ENCODE measurements at places on chromosomes 2 and 18.
A peak's percentile ranks its signal among the peaks of the same experiment; 100 is the strongest.

- H3K4me1 ChIP-seq: no peaks in the 10 kb centered on the region
- no peak overlapping the region for H3K4me3 ChIP-seq
- H3K27me3 ChIP-seq: no peaks in the 10 kb centered on the region
Observed at GRCh38 chr2:16333681-16334080, 332.0 kb downstream of the CYRIA start.

DNA sequence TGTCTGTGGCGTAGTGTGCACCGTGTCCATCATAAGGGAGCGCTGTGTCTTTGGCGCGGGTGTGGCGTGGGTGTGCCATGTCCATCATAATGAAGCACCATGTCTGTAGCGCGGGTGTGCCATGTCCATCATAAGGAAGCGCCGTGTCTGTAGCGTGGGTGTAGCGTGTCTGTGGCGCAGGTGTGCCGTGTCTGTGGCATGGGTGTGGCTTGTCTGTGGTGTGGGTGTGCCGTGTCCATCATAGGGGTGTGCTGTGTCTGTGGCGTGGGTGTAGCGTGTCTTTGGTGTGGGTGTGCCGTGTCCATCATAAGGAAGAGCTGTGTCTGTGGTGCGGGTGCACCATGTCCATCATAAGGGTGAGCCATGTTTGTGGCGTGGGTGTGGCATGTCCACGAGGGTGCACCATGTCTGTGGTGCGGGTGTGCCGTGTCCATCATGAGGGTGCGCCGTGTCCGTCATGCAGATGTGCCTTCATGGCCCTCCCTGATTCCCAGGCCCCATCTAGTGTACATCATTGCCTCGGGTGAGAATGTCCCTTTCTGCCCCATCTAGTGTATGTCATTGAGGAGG, 275.0 kb downstream of the GBX2 start:
- H3K4me3 ChIP-seq: no peak overlapping the region
- no peaks in the 10 kb centered on the region for H3K27me3 ChIP-seq
- H3K4me1 ChIP-seq: no peaks in the 10 kb centered on the region
- no peaks in the 10 kb centered on the region for H3K36me3 ChIP-seq
- DNase-seq: no peak

- no peaks in the 10 kb centered on the region for H3K36me3 ChIP-seq
- H3K4me1 ChIP-seq: no peaks in the 10 kb centered on the region
- H3K4me3 ChIP-seq: no peak overlapping the region
- H3K27me3 ChIP-seq: no peaks in the 10 kb centered on the region
Observed at GRCh38 chr18:1663879-1664705, 759.4 kb downstream of the ADCYAP1 start.

DNA sequence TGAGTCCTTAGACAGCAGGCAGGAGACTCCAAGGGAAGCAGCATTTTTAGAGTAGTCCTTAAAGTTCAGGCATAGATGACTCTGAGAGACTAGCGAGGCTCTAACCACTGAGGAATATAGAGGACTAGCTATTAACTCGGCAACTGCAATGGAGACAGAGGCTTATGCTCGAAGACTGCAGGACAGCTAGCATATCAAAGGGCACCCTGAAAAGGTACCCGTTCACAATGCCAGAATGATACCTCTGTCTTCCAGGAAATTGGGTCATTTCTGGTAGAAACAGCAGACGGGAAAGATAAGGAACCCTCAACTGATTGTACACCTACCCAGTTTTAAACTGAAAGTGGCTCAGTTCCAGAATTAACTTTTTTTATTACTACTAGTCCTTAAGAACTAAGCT, 1204.0 kb upstream of the ZEB2 start:
- no peaks in the 10 kb centered on the region for H3K27me3 ChIP-seq
- DNase-seq: no peak
- H3K4me3 ChIP-seq: no peak overlapping the region
- H3K36me3 ChIP-seq: peaks cover 3% of the 10 kb centered on the region
- no peaks in the 10 kb centered on the region for H3K4me1 ChIP-seq
- no peak overlapping the region for H3K27ac ChIP-seq

DNA sequence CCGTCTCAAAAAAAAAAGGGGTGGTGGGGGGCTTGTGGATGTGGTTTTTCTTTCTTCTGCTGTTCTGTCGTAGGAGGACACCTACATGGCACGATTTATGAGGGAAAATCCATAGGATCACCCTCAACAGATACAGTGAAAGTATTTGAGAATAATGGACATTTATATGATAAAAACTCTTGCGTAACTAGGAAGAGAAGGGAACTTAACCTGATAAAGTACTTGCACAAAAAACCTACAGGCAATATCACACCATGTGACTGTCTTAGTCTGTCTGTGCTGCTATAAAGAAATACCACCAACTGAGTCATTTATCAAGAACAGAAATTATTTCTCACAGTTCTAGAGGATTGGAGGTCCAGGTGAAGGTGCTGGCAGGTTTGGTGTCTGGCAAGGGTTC, 21.8 kb upstream of the LAMA1 start:
- H3K36me3 ChIP-seq: no peaks in the 10 kb centered on the region
- H3K27ac ChIP-seq: no peak overlapping the region
- DNase-seq: no peak
- no peaks in the 10 kb centered on the region for H3K27me3 ChIP-seq

DNA sequence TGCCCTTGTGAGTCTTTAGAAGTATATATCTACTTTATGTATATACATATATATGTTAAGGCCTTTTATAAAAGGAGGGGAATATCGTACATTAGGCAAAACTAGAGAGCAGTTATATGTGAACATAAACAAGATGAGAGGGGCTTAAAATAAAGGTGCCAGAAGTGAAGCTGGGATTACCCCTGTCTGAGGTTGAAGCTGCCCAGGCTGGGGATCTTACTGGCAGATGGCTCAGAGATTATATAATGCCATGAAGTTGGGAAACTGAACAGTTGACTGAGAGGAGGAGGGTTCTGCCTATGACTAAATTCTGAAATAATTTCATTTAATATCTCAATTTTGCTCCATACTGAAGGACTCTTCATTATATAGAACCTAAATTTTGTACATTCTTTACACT, 6.0 kb downstream of the PNO1 start:
- H3K36me3 ChIP-seq: peaks cover 57% of the 10 kb centered on the region
- H3K4me3 ChIP-seq: no peak overlapping the region
- DNase-seq: no peak
- no peak overlapping the region for H3K27ac ChIP-seq

DNA sequence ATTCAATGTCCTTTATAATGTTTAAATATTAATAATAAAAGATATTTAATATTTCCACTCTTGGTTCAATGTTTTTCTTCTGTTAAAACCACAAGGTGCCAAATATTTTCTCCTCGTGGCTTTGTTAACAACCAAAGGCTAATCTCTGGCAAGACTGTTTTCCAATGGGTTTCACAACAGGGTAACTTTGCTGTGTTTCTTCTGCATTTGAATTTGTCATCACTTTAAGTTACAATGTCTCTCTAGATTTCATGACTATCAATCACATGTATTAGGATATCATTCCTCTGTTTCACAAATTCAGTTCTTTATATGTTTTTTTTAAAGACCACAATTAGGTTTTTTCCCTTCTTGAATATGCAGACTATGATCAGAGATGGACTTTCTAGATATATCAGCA, 469.8 kb upstream of the ACVR2A start:
- no peaks in the 10 kb centered on the region for H3K4me1 ChIP-seq
- H3K4me3 ChIP-seq: no peak overlapping the region
- DNase-seq: no peak

DNA sequence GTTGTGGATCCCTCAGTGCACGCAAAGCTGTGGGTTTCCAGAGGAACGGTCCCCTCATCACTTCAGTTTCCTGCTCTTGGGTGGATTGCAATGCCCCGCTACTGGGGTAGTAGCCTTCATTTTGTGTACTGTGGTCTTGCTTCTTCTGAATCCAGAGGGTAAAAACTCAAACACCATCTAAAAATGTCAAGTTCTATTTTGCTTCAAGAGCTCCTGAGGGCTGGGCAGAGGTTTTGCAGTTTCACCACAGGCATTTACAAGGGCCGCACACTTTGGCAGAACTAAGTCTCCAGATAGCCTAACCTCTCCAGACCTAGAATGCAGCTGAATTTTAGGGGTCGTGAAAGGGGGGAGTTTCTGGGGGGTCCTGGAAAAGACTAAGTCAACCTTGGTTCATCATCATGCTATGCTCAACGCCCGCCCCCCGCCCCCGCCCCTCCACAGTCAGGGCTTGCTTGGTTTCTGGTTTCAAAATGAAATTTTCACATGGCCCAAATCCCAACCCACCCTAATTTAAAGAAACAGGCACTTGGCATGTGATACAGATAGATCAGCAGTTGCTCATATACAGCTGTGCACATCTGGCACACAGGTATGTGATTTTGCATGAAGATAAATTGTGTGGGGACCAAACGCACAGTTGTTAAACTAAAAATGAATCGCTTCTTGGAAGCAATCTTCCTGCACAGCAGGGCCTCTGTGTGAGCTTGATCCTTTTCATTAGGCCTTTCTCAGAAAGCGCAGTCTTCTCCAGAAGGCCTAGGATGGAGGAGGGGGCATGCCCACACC, 329.6 kb downstream of the OSR1 start:
- H3K4me1 ChIP-seq: no peaks in the 10 kb centered on the region
- H3K27ac ChIP-seq: no peak overlapping the region
- no peak overlapping the region for H3K4me3 ChIP-seq
- H3K27me3 ChIP-seq: no peaks in the 10 kb centered on the region
- no peaks in the 10 kb centered on the region for H3K36me3 ChIP-seq

DNA sequence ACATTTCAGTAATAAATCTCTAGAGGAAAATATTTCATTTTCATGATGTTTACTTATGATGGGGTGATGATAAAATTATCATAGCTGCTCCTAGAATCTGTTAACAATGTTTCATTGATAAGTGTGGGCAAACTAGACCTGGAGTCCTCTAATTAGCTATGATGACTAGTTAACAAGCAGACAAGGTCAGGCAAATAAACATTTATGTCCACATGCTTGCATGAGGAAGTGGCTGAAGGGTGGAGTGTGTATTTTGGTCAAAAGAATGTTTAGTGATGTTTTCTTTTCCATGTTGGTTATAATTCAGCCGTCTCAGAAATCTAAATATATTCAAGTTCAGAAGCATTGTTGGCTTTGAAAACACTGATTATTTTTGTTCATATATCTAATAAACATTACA, 99.9 kb upstream of the FN1 start:
- no peak overlapping the region for H3K27ac ChIP-seq
- no peaks in the 10 kb centered on the region for H3K36me3 ChIP-seq
- H3K4me3 ChIP-seq: no peak overlapping the region
- DNase-seq: no peak

DNA sequence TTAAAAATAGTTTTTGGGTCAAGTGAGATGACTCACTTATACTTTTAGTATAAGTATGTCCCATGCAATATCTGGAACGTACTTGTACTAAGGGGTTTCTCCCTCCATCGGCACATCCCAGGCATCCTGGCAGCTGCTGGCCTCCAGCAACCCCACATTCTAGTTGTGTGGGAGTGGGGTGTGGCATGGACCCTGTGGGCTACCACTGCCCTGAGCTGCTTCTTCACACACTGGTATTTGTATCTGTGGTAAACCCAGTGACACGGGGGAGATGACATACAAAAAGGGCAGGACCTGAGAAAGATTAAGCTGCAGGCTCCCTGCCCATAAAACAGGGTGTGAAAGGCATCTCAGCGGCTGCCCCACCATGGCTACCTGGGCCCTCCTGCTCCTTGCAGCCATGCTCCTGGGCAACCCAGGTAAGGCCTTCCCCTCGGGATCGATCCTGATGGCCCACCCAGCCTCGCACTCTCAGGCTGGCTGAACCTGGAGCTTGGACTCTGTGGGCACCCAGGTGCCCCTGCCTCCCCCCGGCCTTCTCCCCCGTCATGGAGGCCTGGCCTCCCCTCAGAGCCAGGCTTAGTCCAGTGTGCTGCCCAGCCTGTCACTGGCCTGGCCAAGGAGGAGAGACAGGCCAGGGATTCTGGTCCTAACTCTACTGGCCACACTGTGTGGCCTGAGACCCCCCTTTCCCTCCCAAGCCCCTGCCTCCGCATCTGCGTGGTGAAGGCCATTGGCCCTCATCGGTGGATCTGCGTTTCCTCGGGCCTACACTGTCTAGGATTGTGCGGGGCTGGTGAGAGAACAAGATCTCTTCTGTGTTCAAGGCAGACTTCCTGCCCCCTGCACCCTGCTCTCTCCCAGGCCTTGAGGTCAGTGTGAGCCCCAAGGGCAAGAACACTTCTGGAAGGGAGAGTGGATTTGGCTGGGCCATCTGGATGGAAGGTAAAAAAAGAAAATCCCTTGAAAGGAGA, at the start of gene GNLY:
Gene GNLY (plus strand): TSS at position 307 of the 974 bp plus-strand sequence. CDS start 61 bp downstream, at position 368.
- DNase-seq: peak; percentile 51
- H3K36me3 ChIP-seq: peaks cover 73% of the 10 kb centered on the region
- peaks cover 6% of the 10 kb centered on the region for H3K27me3 ChIP-seq
- H3K4me3 ChIP-seq: peak within 1 kb of the TSS; percentile 89
- peaks cover 34% of the 10 kb centered on the region for H3K4me1 ChIP-seq

GRCh38 chr2:144198116-144198515, 321.8 kb downstream of the ZEB2 start:
- no peaks in the 10 kb centered on the region for H3K27me3 ChIP-seq
- DNase-seq: no peak
- peaks cover 26% of the 10 kb centered on the region for H3K4me1 ChIP-seq
- H3K36me3 ChIP-seq: peaks cover 4% of the 10 kb centered on the region

DNA sequence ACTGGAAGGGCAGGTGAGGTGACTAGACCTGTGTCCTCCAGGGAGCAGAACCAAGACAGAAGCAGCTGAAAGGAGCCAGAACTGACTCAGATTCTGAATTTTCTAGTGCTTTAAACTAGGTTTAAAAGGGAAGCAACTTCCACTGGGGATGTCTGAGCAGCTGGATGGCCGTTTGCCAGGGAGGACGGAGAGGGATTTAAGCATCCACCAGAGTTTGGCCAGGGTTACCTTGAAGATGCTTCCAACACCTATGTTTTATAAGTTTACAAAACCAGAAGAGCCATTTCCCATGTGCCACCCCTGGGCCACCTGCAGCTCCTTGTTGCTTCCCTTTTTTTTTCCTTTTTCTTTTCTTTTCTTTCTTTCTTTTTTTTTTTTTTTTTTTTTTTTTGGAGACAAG, 48.6 kb upstream of the RBM44 start:
- H3K27me3 ChIP-seq: no peaks in the 10 kb centered on the region
- H3K4me1 ChIP-seq: peaks cover 17% of the 10 kb centered on the region
- peaks cover 89% of the 10 kb centered on the region for H3K36me3 ChIP-seq
- no peak for DNase-seq

GRCh38 chr2:57862727-57863126, 183.9 kb upstream of the VRK2 start:
- no peak for DNase-seq
- H3K27ac ChIP-seq: no peak overlapping the region
- H3K4me3 ChIP-seq: no peak overlapping the region
- H3K27me3 ChIP-seq: no peaks in the 10 kb centered on the region

- no peak for DNase-seq
- H3K27ac ChIP-seq: no peak overlapping the region
- H3K36me3 ChIP-seq: no peaks in the 10 kb centered on the region
- no peaks in the 10 kb centered on the region for H3K27me3 ChIP-seq
- H3K4me3 ChIP-seq: no peak overlapping the region
- H3K4me1 ChIP-seq: no peaks in the 10 kb centered on the region
Observed at GRCh38 chr2:135378591-135378990, 152.4 kb downstream of the ZRANB3 start.

DNA sequence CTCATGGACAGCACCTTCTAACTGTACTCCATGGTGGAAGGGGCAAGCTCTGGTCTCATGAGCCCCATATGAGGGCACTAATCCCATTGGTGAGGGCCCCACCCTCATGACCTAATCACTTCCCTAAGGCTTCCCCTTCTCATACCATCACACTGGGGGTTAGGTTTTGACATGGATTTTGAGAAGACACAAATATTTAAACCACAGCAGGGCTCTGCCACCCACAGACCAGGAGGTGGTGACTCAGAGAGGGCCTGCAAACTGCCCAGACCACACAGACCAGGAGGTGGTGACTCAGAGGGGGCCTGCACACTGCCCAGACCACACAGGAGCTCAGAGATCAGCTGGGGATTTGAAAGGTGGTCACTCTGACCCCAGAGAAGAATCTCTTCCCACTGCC, 222.0 kb downstream of the KLHL29 start:
- H3K36me3 ChIP-seq: no peaks in the 10 kb centered on the region
- no peaks in the 10 kb centered on the region for H3K4me1 ChIP-seq
- H3K4me3 ChIP-seq: no peak overlapping the region
- no peak overlapping the region for H3K27ac ChIP-seq

Measured in effector memory CD8-positive, alpha-beta T cell (primary cell).